COLO829 (cell line): ENCODE measurements at places on chromosomes 12 and 14.

DNA sequence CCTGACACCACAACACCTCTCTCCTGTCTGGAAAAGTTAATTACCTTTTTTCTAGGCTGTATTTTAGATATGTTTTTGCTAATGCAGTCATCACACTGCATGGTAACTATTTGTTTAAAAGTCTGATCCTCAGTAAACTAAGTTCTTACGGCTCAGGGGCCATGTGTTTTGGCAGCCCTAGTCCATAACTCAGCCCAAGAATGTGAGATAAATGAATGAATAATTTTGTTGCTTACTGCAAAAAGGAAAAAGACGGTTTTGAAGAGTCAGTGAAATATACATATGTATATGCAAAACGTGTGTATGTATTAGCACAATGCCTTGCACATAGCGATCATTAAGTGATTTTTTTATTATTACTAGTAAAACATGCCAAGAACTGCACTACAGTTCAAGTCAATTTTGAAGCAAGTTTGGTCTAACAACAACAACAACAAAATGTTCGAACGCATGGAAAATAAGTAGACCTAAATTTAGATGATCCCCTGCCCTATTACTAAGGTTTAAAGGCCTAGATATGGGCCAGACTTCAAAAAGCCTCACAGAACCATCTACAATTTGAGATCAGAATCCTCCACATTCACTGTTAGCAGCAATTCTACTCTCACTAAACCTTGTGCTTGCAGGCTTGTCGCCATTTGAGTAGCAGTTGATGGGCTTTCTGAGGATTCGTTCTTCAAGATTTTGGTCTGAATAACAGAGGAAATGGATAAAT is 140.0 kb downstream of the NDUFA12 start:
- no peak for DNase-seq

DNA sequence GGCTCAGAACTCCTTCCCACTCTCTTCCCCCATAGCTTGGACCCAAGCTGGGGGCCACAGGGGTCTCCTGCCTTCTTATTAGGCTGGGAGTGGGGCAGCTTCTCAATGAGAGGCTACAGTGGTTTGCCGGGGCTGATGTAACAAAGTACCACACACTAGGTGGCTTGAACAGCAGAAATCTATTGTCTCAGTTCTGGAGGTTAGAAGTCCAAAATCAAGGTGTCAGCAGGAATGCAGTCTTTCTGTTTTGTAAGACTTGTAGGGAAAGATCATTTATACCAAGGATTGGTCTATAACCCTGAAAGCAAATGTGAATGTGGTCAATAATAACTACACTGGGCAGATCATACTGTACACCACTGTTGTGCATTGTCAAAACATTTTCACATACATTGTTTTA is 124.5 kb upstream of the ARHGAP5 start:
- no peak for DNase-seq

- DNase-seq: no peak
These were observed 116.3 kb downstream of the GLT1D1 start for GRCh38 chr12:128969480-128970055.

- DNase-seq: no peak
These were observed 80.1 kb downstream of the IRF2BPL start for GRCh38 chr14:76948213-76948947.

- no peak for DNase-seq
These were observed 47.3 kb downstream of the DAD1 start for GRCh38 chr14:22541721-22542120.

- no peak for DNase-seq
These were observed at the start of gene SSPN for GRCh38 chr12:26195250-26195640. TSS of gene SSPN (plus strand) at chr12:26195573. CDS start at chr12:26195673, 100 bp downstream.

DNA sequence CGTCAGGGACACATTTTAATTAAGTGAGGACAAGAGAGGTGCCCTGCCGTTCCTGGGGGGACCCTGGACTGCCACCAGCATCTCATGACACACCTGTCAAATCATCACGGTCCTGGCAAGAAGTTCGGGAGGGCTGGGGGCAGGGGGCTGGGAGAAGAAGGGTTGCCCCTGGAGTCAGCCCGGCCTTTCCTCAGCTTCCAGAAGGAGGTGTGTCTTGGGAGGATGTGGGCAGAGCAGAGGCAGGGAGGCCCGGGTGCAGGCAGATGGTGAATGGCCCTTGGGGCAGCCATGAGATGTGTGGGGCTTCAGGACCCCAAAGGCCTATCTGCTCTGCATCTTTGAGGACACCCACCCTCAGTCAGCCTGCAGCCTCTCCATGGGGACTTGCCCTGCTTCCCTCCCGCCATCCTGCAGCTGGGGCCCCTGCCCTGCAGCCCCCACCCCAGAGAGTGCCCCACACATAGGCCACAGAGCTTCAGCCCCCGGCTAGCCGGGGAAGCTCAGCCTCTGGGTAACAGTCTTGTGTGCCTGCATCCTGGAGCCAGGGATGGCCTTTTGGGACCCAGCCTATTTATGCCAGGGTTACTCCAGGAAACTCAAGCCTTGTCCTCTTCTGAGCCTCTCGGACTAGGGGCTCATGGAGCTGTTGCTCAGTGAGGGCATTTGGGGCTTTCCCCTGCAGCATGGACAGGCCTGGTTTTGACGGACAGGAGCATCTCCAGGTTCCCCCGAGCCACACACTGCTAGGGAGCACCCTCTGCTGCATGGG is 178.5 kb downstream of the KIF26A start:
- DNase-seq: no peak
